Pulmonary artery endothelial cell (primary cell): ENCODE measurements at places on chromosomes 2 and 18.

DNA sequence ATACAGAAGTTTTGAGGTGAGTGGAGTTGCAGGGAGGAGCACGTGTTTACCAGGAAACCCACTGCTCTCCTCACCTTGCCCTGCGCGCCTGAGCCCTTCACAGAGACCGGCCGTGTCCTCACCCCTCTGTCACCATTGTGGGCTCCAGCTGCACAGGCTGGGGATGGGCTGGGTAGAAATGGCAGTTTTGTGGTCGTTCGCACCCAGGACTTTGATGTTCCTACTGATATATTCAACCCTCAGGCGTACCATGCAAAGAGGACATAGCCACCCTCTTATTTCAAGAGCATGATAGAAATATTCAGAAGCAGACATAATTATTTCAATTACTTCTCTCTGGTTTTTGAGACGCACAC, 78.2 kb downstream of the GBX2 start:
- DNase-seq, result no peak

GRCh38 chr2:16238001-16238761, 297.8 kb downstream of the MYCN start:
- DNase-seq, result no peak

DNA sequence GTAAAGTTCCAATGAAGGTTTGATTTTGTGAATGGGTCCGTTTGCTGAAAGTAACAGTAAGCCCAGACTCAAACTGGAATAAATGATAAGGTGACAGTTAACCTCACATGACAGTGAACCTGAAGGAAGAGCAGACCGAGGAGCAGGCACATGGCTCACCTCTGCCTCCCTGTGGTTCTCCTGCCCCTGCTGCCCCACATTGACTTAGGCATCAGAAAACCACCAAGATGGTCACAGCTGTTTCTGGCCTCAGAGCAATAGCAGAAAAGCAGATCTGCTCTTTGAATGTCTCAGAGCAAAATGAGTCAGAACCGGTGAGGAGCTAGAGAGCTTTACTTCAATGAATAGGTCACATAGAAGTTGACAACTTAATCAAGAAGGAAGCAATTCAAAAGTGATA, 487.6 kb downstream of the METTL4 start:
- no peak for DNase-seq

GRCh38 chr2:43348908-43349661, 122.7 kb upstream of the ZFP36L2 start:
- DNase-seq, result no peak

DNA sequence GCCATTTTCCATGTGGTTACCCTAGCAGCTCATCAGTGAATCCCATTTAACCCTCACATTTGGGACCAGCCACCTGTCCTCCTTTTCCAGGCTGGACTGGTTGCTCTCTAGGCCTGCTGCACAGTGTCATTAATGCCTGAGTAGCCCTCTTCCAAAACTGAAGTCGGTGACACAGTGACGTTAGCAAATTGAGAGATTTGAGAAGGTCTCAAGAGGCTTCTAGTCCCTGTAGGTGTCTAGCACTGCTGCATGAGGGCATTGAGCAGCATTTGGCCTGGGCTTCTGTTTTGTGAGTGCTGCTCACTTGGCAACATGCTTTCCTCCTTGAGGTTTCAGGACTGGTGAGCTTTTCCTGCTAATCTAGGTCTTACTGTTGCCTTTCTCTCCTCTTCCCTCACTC, 36.7 kb downstream of the PKP4 start:
- DNase-seq, result no peak

DNA sequence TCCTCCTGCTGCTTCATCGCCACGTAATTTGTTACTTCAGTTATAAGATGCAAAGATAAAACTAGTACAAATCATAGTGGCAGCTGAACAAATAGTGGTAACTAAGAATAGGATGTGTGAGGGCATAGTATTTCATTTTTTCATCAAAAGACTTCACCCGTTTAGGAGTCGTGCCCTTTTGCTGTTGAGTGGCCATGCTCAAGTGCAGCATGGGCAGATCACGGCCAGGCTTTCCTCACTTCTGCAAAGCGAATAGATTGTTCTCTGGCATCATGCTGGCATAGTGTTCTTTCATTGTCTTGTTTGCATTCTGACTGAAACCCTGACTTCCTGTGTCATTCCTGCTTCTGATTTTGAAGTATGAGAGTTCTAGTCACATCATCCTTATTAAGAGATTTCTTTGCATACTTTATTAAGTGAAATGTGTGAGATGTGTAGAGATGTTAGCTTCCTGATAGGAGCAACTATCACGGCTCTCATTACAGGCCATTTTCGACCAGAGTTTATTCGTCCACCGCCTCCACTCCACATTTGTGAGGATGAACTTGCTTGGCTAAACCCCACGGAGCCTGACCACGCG, 11.8 kb downstream of the CNOT11 start:
- peak; percentile 8 for DNase-seq

DNA sequence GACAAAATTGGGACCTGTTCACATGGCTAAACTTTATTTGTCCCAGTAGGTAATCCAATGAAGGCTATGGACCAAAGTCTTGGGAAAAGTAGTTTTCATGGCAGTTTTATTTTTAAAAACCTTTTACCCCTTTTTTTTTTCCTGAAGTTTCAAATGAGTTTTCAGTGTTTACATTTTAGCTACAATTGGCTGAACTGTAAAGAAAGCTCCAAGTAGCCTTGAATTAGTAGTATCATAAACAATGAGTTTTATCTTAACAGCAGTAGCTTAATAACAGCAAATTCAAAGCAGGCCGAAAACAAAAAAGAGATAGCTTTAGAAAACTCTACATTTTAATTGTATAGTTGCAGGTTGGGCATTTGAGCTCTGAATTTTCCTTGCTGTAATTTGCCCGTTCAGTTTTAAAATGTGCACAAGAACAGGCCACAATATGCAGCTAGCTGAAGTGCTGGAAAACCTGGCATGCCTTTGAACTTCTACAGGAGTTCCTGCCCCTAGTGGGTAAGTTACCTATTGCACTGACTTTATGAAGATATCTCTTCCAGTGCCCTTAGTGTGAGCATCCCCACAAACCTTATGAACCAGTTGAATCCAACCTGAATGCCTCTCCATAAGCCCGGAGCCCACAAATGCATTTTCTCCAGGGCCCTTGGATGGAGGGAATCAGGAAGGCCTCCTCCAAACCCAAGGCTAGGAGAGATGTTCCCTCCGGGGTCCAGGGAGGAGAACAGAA, 106.7 kb downstream of the XRCC5 start:
- no peak for DNase-seq

GRCh38 chr2:168608796-168609195, 152.7 kb downstream of the CERS6 start:
- DNase-seq, result no peak

DNA sequence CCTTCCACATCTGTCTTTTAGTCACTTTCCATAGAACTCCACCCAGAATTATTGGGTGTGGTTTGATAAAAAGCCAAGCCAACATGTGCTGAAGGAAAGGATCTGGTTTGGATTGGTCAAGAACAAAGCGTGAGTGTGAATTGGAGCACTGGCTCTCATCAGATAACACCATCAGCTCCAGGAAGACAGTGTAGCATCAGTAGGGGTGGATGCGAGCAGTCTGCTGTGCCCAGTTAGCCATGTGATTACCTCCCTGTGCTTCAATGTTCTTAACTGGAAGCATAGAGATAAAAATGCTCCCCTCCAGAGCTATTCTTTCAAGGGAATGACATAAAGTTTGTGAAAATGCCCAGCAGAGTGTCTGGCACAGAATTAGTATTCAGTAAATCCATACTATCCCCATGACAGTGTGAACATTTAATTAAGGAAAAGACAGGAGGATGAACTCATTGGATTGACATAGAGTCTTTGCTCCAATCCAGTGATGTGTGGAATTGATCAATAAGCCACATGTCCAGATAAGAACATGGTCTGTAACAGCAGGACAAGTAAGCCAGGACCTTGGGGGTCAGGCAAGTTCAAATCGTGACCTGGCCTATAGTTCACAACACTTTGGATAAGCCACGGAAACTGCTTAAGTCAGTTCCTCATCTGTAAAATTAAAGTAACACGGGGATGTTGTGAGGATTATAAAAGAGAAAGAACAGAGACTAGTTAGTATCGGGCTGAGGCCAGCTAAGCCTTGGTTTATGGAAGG, 68.0 kb downstream of the FAM124B start:
- DNase-seq, result no peak

DNA sequence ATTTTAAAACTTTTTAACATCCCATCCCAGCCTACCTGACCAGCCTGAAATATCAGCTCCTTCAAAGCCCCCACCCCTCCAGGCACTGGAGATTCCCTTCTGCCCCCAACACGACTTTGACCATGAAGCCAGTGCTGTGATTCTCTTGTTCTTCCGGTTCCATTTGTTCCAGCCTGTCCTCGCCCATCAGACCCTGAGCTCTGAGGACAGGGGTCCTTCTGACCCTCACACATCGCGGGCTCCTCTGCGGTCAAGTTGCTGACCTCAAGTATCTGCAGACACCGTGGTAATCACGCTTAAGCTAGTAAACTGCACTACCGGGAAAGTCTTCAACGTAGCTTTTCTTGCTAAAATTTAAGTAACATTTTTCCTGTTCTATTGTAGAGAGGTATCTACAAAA, 282.2 kb upstream of the SALL3 start:
- no peak for DNase-seq

- no peak for DNase-seq
Measured at GRCh38 chr2:142693171-142693950, 184.1 kb upstream of the KYNU start.

GRCh38 chr18:61825386-61825785, 67.4 kb downstream of the RNF152 start:
- DNase-seq, result no peak

GRCh38 chr2:59249441-59250306, 1008.5 kb upstream of the FANCL start:
- no peak for DNase-seq

DNA sequence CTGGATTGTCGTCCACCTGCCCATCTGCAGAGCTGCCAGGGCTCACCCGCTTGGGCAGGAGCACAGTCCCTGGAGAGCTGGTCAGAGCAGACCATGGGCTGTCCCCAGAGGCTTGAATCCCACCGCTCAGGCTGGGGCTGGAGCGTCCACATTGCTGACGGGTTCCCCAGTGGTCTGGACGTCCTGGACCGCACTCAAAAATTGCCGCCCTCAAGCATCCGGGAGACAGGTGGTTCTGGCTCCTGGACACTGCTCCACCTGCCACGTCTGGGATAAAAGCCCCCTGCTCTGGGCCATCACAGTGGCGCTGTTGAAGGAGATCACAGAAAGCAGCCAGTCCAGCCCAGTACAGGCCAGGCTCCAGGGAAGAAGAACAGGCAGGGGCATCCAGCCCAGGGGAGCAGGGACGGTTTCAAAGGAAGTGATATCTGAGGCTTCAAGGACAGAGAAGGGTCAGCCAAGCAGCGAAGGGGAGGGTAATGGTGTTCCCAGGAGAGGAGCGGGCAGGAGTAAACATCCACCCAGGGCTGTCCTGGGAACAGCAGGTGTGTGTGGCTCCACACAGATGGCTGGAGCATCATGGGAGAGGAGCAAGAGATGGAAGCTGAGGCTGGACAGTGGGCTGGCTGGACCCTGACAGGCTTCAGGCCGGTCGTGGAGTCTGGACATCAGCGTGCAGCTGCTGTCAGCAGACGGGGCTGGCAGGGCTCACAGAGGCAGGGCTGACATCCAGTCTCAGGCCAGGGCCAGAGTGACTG, 21.9 kb upstream of the ID2 start:
- no peak for DNase-seq

DNA sequence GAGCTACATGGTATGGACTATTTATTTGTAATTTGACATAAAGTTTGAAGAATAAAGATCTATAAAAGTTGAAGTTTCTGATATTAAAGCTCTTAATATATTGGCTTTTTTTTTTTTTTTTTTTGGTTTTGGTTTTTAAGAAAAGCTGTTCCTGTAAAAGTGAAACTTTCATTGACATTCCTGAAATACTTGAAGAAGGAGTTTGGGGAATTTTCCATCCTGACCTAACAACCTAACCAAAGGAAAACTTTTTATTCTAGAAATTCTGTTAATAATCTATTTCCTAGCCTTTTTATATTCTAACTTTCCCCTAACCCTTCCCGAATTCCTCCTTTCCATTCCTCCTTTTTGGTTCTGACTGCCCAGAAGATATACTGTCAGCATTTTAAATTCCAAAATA, 83.7 kb downstream of the ACSL3 start:
- DNase-seq, result no peak

DNA sequence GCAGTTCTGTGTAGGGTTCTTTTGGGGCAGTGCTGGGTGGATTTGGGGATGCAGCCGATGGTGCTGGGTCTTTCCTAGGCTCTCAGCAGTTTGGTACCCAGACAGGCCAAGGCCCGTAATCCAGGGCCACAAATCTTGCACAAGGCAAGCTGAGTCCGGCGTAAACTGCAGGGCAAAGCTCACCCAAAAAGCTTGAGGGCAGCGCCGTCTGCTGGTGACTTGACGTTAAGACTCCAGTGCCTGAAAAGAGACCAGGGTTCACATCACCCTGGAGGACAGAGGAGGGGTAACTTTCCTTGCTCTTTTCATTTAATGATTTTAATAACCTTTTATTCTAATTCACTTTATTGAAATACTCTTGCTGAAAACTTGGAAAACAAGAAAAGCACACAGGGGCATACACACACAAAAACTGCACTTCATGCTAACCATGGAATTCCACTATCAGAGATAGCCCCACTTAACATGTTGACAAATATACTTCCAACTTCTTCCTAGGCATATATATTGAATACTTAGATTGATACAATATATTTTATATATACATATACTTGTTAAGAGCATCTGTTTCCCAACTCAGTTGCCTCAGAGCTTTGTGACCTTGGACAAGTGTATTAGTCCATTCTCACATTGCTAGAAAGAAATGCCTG, 38.9 kb downstream of the CNGA3 start:
- DNase-seq, result peak; percentile 27
